ENCODE measurements at places on chromosomes 2 and 18. TPM values are rescaled to one million over a fixed set of nuclear protein-coding genes. Genes with fewer than 3 reads are reported as not detected.

The KLHL14 gene
- total RNA-seq: 0.19 TPM

DNA sequence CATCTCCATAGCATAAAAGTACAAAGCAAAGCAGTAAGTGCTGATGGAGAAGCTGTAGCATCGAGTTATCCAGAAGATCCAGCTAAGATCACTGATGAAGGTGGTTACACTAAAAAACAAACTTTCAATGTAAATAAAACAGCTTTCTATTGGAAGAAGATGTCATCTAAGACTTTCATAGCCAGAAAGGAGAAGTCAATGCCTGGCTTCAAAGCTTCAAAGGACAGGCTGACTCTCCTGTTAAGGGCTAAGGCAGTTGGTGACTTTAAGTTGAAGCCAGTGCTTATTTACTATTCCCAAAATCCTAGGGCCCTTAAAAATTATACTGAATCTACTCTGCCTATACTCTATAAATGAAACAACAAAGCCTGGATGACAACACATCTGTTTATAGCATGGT is 44.0 kb downstream of the METTL8 start:
- peaks cover 21% of the 10 kb centered on the region for H3K4me1 ChIP-seq
- no peak overlapping the region for H3K4me3 ChIP-seq
- H3K36me3 ChIP-seq: peaks cover 38% of the 10 kb centered on the region
- no peaks in the 10 kb centered on the region for H3K27me3 ChIP-seq

DNA sequence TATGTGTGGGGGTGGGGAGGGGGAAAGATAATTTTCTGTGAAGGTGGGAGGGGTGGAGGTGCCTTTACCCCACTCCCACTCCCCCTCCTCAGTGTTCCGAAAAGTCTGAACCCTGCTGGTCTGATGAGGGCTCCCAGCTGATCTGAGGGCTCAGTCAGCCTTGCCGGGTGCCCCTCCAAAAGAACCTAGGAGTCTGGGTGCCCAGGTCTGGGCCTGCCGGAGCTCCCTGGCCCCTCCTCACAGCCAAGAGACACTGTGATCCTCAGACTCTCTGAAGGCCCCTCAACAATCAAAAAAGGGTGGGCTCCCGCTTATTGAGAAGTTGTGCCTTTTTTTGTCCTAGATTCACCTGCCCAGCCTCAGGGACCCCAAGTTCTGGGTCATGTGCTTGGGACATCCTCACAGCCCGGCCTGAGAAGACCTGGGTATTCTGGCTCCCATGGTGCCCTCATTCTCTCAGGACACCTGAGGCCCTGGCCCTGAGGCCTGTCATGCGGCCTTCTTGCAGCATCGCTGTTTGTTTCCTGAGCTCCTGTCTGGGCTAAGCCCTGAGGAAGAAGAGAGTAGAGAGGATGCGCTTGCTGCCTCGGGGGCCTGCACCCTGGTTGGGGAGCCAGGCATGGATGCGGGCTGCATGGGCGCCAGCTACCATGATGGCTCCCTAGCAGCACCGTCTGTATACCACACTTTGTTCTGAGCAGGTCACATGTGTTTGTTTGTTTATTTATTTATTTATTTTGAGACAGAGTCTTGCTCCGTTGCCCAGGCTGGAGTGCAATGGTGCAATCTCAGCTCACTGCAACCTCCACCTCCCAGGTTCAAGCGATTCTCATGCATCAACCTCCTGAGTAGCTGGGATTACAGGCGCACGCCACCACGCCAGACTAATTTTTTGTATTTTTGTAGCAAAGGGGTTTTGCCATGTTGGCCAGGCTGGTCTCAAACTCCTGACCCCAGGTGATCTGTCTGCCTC is 44.0 kb downstream of the SDC1 start:
- no peaks in the 10 kb centered on the region for H3K4me1 ChIP-seq
- no peak for DNase-seq
- H3K4me3 ChIP-seq: no peak overlapping the region
- no peaks in the 10 kb centered on the region for H3K36me3 ChIP-seq
- peaks cover 4% of the 10 kb centered on the region for H3K27me3 ChIP-seq

DNA sequence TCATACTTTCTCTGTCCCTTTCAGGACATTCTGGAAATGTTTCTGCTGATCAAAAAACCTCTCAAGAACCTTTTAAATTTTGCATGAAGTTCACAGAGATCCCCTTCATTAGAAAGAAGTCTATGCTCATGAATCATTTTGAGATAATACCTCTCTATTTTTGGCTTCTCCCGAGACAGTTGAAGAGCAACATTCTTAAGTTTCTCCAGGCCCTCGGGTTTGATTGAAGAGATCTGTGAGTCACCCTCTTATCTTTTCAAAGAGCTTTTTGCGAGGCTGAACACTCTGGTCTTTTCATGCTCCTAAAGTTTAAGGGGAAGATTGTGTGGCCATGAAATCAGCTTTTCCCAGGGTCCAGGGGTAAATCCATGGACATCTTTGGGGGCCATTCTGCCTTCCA is 354.2 kb downstream of the FBXO15 start:
- H3K27me3 ChIP-seq: no peaks in the 10 kb centered on the region
- DNase-seq: no peak
- no peak overlapping the region for H3K27ac ChIP-seq
- no peaks in the 10 kb centered on the region for H3K36me3 ChIP-seq

DNA sequence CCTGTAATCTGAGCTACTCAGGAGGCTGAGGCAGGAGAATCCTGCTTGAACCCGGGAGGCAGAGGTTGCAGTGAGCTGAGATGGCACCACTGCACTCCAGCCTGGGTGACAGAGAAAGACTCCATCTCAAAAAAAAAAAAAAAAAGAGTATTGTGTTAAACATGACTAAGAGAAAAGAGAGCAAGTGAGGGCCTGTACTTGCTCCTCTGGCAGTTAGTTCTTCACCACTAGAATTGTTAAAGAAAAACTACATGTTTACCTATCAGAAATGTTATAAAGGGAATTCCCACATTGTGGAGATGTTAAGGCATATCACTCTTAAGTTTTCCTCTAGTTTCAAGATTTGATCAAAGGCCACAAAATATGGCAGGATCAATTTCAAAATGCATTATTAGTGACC is 75.4 kb upstream of the LRATD1 start:
- no peak overlapping the region for H3K27ac ChIP-seq
- DNase-seq: no peak
- H3K4me1 ChIP-seq: no peaks in the 10 kb centered on the region
- no peak overlapping the region for H3K4me3 ChIP-seq
- no peaks in the 10 kb centered on the region for H3K36me3 ChIP-seq
- H3K27me3 ChIP-seq: no peaks in the 10 kb centered on the region

- H3K4me1 ChIP-seq: peaks cover 64% of the 10 kb centered on the region
- H3K27ac ChIP-seq: peak overlapping the region; percentile 93
- peaks cover 35% of the 10 kb centered on the region for H3K36me3 ChIP-seq
- no peaks in the 10 kb centered on the region for H3K27me3 ChIP-seq
Observed at GRCh38 chr2:136117391-136117841, 533 bp downstream of the CXCR4 start.

GRCh38 chr2:219733106-219733505 is 105.7 kb downstream of the SLC4A3 start:
- peaks cover 12% of the 10 kb centered on the region for H3K27me3 ChIP-seq
- no peaks in the 10 kb centered on the region for H3K4me1 ChIP-seq
- no peak overlapping the region for H3K27ac ChIP-seq

- no peak for DNase-seq
- H3K36me3 ChIP-seq: no peaks in the 10 kb centered on the region
- H3K27me3 ChIP-seq: peaks cover 4% of the 10 kb centered on the region
- no peak overlapping the region for H3K27ac ChIP-seq
- peaks cover 8% of the 10 kb centered on the region for H3K4me1 ChIP-seq
Observed at GRCh38 chr2:174704642-174705041, 59.6 kb downstream of the CHRNA1 start.

- H3K27me3 ChIP-seq: no peaks in the 10 kb centered on the region
- no peaks in the 10 kb centered on the region for H3K36me3 ChIP-seq
- DNase-seq: no peak
Observed at GRCh38 chr18:3180325-3180724, 39.4 kb downstream of the MYOM1 start.

The EEF1B2 gene
- 1,128 TPM for total RNA-seq

DNA sequence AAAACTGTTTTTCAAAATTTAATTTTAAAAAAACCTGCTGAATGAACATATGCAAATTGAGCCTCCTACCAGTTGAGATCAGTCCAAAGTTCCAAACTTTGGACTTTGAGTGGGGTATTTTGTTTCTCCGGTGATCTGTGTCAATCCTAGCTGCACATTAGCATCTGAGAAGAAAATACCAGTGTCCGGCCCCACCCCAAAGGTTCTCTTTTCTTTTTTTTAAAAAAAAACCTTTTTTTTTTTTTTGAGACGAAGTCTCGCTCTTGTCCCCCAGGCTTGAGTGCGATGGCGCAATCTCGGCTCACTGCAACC is 91.7 kb downstream of the SEPTIN10 start:
- no peaks in the 10 kb centered on the region for H3K36me3 ChIP-seq
- H3K27me3 ChIP-seq: no peaks in the 10 kb centered on the region
- no peak overlapping the region for H3K27ac ChIP-seq

DNA sequence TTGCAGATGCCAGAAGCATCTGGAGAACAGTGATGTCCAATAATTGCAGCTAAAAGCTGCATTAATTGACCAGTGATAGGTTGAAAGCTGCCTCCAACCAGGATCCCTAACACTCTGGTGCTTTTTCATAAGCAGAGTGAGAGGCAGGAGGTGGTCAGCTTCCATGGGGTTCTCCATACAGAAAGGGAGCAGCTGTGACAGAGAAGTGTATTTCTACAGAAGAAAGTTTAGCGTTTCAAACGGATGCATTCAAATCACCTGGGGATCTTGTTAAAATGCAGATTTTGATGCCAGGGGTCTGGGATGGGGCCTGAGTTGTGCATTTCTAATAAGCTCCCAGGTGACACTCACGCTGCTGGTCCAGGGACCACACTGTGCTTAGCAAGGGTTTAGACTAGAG is 216.5 kb upstream of the NRP2 start:
- H3K27ac ChIP-seq: no peak overlapping the region
- no peak overlapping the region for H3K4me3 ChIP-seq
- H3K4me1 ChIP-seq: no peaks in the 10 kb centered on the region
- no peaks in the 10 kb centered on the region for H3K27me3 ChIP-seq
- no peaks in the 10 kb centered on the region for H3K36me3 ChIP-seq
- DNase-seq: no peak

DNA sequence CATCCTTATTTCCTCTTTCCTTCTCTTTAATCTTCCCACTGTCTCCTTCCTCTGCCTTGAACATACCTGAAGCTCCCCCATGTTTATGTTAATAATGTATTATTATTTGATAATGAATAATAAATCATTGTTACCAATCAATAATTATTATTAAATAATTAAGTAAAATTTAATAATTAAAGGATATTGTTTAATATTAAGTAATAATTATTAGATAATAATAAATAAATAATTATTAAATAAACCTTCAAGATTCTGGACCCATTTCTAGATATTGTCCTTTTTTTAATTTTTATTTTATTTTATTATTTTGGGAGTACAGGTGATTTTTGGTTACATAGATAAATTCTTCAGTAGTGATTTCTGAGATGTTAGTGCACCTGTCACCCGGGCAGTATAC is 7.4 kb upstream of the EVA1A start:
- H3K4me1 ChIP-seq: peaks cover 22% of the 10 kb centered on the region
- H3K27me3 ChIP-seq: peaks cover 33% of the 10 kb centered on the region
- H3K36me3 ChIP-seq: no peaks in the 10 kb centered on the region
- no peak for DNase-seq
- H3K4me3 ChIP-seq: no peak overlapping the region
- no peak overlapping the region for H3K27ac ChIP-seq

- no peaks in the 10 kb centered on the region for H3K4me1 ChIP-seq
- H3K36me3 ChIP-seq: no peaks in the 10 kb centered on the region
- no peak overlapping the region for H3K4me3 ChIP-seq
- no peak for DNase-seq
Observed at GRCh38 chr18:78072375-78072774, 822.7 kb downstream of the GALR1 start.

The SLC14A1 gene
- 1.1 TPM for total RNA-seq

DNA sequence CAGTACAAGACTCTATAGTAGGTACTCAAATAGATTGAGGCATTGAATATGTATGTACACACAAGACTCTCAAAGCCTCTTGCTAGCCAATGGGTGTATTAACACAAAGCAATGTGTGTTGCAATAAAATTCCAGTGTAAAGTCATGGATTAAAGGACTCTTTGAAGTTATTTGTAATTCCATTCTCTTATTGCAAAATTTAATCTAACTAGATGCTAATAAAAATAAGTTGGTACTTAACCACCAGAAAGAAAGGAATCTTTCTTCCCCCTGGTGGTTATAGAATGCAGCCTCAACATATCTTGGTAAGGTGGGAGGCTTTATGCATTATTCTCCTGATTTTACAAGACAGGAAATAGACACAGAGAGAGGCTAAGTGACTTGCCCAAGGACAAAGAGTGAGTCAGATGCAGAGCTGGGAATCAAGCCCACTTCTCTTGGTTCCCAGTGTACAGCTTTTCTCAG is 18.0 kb downstream of the LRP1B start:
- no peak overlapping the region for H3K4me3 ChIP-seq
- H3K36me3 ChIP-seq: no peaks in the 10 kb centered on the region
- H3K4me1 ChIP-seq: no peaks in the 10 kb centered on the region
- H3K27me3 ChIP-seq: no peaks in the 10 kb centered on the region

GRCh38 chr2:127968610-127969339 is 59.1 kb downstream of the SAP130 start:
- peaks cover 12% of the 10 kb centered on the region for H3K36me3 ChIP-seq
- DNase-seq: no peak
- no peaks in the 10 kb centered on the region for H3K27me3 ChIP-seq
- H3K4me3 ChIP-seq: no peak overlapping the region
- H3K27ac ChIP-seq: no peak overlapping the region

DNA sequence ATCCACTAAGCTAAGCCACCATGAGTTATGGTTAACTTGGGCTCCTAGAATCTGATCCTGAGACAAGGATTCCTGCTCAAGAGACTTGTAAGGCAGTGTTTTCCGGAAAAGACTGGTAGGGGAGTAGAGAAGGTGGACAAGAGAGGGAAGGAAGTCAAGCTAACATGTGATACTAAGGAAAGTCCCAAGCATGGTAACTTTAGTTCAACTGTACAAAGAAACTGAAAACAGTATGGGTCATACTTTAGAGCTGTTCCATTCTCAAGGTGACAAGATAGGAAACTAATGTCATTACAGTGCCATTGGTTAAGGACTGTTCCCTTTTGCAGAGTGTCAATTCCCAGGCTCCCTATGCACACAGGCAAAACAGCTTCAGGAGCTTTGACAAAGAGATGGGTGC is 5.8 kb downstream of the MYO5B start:
- H3K36me3 ChIP-seq: no peaks in the 10 kb centered on the region
- no peak overlapping the region for H3K4me3 ChIP-seq
- H3K27me3 ChIP-seq: peaks cover 56% of the 10 kb centered on the region
- peaks cover 18% of the 10 kb centered on the region for H3K4me1 ChIP-seq
- DNase-seq: no peak

- H3K36me3 ChIP-seq: peaks cover 10% of the 10 kb centered on the region
- no peak for DNase-seq
- H3K4me3 ChIP-seq: no peak overlapping the region
- H3K27me3 ChIP-seq: no peaks in the 10 kb centered on the region
- H3K4me1 ChIP-seq: peaks cover 7% of the 10 kb centered on the region
- H3K27ac ChIP-seq: no peak overlapping the region
Observed at GRCh38 chr18:23534276-23534675, 31.0 kb downstream of the RMC1 start.
